Stimulated activated CD8-positive, alpha-beta memory T cell treated with anti-CD3 and anti-CD28 coated beads, Interleukin-15, amount 100 ng/mL, for 48 hours (primary cell): ENCODE measurements at places on chromosomes 2 and 18.

- DNase-seq, result no peak
Measured at GRCh38 chr2:191593622-191594385, 84.1 kb upstream of the NABP1 start.

DNA sequence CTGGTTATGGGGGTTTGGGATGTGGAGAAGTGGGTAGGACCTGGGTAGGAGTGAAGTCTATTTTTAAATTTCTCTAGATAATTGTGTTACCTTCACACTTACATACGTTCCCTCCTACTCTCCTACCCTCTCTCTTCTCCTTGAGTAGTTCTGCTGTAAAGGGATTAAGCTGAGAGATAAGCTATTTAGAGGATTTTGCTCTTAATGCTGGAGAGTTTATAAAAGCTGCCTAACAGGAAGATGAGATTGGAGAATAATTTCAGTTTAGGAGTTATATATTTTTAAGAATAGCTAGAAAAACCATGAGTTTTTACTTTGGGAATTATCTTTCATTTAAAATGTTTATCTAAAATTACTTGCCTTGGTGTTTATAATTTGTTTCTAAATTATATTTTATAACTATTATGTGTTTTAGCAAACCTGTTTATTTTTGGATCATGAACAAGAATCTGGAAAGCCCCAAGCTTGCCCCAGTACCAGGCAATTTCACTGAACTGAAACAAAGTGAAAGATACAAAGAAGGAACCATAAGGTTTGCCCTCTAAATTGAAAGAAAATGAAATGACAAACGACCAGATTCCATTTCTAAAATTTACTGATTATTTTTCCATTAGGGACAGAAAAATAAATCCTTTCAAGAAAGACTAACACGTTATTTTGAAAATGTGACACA, 101.5 kb downstream of the ZNF532 start:
- no peak for DNase-seq

- DNase-seq, result no peak
Measured at GRCh38 chr18:32081881-32082280, 9.8 kb upstream of the RNF138 start.

- no peak for DNase-seq
Measured at GRCh38 chr2:207337234-207338219, 171.8 kb upstream of the KLF7 start.

DNA sequence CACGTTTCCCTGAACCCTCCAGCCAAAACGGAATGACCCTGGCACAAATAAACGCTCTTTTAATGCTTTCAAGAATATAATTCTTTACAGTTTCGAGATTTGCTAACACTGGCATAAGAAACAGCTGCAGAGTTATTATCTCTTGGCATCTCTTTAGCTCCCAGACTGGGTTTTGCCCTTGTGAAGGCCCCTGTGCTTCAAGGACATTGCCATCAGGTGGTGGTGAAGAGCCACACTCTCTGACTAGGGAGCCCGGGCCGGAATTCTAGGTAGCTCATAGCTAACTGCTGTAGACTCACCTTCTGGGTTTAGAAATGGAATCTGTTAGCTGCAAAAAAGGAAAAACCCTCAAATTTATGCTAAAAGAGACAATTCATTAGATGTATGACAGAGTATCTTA, 13.3 kb upstream of the GALNT14 start:
- DNase-seq, result no peak

GRCh38 chr2:120631236-120631635, 104.4 kb upstream of the GLI2 start:
- DNase-seq, result no peak

GRCh38 chr2:143085125-143085784, 44.0 kb upstream of the ARHGAP15 start:
- DNase-seq, result no peak

GRCh38 chr2:41417511-41417910, 630.3 kb upstream of the PKDCC start:
- no peak for DNase-seq

GRCh38 chr2:24828238-24828996, 35.2 kb downstream of the CENPO start:
- no peak for DNase-seq

GRCh38 chr2:101644842-101645383, 52.6 kb upstream of the MAP4K4 start:
- no peak for DNase-seq

DNA sequence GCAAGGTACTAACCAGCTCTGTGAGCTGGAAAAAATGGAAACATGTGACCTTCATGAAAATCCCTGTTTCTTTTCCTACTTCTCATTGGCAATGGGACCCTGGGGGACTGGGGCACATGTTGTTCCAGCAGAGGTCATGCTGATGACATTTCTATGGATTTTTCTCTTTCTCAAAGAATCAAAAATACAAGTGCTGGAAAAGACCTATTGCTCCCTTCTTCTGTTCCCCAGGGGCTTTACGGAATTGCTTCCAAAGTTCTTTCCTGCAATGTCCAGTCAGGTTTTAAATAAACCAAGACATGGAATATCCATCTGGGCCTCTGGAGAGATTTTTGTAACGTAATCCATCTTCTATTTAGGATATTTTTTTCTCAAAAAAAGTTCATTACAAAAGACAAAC, 1006.1 kb upstream of the CELF4 start:
- DNase-seq, result no peak

GRCh38 chr2:55902971-55903370, 20.6 kb downstream of the EFEMP1 start:
- DNase-seq, result no peak

DNA sequence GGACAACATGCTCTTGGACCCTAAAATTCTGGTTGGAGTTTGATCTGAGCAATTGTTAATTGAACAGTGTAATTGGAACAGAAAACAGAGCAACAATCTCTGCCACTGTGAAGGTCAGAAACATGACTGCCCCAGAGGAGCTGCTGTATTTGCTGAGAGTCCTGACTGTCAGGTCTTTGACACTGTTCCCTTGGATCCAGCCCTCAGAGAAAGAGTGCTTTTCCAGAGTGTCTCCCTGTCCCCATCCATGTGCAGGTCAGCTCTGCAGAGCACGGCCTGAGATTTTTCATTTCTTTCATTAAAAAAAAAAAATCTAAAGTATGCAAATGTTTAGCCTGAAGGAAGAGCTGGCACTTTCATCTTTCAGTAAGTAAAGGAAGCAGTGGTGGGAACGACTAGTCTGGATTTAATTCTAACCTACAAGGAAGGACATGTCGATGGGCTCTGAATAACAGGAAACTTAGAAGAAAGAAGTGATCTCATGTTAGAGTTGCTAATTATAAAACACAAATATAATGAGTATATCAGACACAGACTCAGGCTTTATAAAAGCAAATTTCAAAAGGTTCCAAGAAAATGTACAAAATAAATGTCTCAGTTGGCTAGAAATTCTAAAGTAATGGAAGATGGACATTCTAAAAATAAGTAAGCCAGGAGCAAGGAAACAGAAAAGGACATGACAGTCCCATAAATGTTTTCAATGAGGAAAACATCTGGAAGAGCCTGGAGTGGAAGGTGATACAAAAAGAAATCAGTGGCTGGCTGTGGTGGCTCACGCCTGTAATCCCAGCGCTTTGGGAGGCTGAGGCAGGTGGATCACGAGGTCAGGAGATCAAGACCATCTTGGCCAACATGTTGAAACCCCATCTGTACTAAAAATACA, 876.5 kb downstream of the EPHA4 start:
- DNase-seq, result no peak

DNA sequence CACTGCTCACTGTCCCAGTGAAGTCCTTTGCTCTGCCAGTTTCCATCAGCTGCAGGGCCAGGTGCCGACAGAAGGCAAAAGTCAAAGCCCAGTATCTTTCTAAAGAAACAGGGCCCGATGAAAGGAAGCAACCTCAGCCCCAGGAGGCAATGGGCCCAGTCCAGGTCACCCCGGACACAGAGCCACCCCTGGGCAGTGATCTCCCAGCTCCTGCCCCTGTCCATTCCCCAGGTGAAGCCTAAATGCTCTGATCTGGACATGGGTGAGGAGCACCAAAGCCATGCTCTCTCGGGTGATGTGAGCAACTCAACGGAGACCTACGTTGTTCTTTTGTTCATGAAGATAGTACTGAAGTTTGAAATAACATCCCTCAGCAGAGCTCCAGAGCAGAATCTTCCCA, 61.6 kb downstream of the HDAC4 start:
- DNase-seq, result no peak

GRCh38 chr2:24832073-24832461, 38.8 kb downstream of the CENPO start:
- no peak for DNase-seq

DNA sequence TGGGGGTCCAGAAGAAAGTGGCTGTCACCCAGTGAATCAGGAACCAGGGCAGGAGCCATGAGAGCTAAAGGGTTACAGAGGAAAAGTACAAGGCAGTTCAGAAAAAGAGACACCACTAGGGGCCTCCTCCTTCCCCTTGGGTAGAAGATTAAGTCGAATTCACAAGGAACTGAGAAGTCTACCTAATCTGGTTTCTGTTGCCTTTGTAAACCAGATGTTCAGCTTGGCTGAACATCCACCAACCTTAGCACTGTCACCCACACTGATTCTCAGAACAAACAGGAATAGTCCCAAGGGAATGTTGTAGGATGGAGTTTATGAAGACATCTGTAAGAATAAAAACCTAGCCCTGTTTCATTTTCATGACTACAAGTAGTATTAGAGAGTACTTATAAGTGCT, 90.4 kb upstream of the NOSTRIN start:
- DNase-seq, result no peak

- DNase-seq, result no peak
Measured at GRCh38 chr2:200405599-200406298, 99.3 kb downstream of the SPATS2L start.

- no peak for DNase-seq
Measured at GRCh38 chr2:54710216-54710615, 13.2 kb upstream of the EML6 start.

DNA sequence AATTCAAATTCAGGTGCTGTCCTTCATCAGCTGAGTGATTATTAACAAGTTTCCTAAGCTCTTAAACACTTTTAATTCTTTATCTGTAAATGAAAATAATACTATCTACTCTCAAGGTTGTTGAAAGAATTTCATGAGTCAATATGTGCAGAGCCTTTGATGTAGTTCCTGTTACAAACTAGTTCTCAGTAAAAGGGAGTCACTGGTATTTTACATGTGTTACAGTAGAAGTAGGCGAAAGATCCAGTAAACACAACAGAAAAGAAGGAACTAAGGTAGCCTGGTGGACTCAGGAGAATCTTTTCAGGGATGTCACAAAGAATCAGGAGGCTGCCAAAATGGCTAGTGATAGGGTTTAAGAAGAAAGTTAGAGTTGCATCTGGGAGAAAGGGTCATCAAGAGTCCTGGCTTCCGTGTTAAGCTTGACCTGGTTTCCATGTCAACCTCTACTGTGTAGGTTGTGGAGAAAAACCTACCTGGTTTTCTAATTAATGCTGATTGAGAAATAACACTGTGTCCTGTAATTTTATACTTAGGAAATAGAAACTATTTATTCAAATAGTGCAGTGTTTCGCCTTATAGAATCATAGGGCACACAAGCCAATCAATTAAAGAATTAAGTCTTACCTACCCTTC, 58.3 kb upstream of the TRIB2 start:
- no peak for DNase-seq

DNA sequence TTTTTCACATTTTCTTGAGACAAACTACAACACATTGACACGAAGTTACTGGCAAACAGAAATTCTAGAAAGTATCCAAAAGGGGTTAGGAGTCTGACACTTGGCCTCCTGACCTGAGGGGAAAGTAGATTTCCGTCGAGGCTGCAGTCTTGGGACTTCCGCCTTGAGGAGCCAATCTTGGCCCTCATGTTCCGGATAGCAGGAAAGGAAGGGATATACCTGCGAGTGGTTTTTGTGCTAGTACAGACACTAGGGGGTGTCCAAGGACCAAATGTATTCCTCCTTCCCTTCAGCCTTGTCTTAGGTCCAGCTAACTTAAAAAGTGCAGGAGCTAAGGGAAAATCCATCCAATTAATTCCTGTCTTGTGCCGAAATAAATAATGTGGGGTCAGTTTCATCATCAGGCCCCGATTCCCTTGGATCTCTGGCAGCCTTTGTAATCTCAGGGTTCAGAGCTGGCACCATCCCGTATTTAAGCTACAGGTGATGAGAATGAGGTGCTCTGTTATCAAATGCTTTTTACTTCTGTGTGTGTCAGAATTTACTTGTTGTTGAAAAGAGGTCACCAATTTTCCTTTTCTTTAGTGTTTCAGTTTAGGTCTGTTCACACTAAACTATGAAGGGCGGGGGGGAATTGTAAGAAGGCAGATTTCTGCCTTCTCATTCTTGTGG, 330.2 kb upstream of the FANCL start:
- no peak for DNase-seq

DNA sequence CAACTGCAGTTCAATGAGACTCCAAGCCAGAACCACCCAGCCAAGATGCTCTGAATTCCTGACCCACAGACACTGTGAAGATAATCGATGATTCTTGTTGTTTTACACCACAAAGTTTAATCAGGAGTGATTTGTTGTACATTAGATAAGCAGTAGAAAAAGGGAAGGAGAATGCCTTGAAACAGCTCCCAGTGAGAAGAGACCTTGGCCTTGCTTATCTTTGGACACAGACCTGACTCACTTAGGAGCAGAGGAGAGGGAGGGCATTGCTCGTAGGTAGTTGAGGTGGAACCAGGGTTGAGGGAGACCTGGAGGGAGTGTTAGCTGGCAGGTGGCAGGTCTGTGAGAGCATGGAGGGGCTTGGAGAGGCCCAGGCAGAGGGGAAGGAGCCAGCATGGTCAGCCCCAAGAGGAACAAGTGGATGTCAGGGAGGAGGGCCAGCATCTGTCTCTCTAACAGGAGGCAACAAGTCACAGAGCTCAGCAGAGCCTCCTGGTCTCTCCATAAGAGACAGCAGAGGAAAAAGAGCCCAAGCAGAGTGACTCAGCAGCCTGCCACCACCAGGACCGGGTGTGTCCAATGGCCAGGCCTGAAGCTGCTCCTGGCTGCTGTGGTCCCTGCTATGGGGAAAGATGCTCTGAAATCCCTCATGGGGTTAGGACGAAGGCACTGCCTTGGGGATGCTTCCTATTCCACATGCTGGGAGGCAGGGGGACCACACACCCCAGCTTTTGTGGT, 161.6 kb upstream of the CAPN13 start:
- no peak for DNase-seq

DNA sequence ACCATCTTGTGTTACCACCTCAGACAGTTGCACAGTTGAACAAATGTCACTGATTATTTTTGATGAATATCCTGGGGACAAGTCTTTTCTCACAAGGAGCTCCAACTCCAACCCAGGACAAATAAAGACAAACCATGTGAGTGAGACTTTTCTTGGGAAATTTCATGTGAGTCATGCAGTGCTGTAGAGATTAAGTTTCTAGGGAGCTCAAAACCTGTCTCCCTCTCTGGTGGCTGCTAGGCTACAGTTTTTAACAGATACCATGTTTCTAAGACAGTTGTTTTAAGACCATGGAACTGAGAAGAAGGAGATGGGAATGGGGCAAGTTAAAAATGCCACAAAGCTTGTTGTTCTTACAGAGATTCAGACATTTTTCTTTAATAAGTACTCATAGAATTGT, 255.5 kb downstream of the RIT2 start:
- DNase-seq, result no peak

DNA sequence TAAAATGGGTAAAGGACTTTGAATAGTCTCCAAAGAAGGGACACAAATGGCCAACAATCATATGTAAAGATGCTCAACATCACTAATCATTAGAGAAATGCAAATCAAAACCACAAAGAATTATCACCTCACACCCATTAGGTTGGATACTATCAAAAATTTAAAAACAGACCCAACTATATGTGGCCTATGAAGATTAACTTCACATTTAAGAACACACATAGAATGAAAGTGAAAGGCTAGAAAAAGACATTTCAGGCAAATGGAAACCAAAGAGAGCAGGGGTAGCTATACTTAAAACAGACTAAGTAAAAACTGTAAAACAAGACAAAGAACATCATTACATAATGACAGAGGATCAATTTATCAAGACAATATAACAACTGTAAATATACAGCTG, 53.5 kb upstream of the ASPRV1 start:
- no peak for DNase-seq
